GM18507 (cell line): ENCODE measurements at places on chromosomes 1 and 21.

DNA sequence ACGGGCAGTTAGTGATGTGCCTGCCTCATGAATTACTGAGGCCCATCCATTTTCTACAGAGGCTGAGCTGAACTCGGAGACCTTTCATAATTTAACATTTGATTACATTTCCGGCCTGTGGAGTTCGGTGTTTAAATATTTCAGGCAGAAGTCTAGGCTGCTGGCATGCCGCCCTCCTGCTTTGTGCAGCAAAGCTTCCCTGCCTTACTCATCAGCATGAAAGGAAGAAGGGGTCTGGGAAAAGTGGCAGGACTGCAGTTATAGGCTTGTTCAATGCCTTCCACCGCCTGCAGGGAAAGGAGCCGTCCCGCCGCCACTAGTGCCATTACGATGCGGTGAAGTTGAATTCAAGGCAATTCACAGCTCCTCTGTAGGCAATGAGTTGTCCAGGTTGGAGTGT lies 527.9 kb downstream of the NPHP4 start:
- DNase-seq: no peak

DNA sequence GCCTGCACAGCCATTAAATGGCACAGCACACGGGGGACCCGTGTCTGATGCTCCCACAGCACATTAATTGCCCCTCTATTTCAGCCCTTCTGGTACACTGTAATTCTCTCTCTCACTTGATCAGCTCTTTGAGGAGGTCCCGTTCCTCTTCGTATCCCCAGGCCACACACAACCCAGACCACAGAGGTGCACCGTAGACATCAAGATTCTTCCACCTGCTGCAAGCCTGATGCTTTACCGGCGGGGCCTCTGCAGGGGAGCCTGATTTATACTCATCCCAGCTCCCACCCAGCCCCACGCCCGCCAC lies 759 bp downstream of the SMYD3 start:
- DNase-seq: no peak

- DNase-seq: no peak
These were observed 29.0 kb upstream of the KDM4A start for GRCh38 chr1:43620956-43621355.

DNA sequence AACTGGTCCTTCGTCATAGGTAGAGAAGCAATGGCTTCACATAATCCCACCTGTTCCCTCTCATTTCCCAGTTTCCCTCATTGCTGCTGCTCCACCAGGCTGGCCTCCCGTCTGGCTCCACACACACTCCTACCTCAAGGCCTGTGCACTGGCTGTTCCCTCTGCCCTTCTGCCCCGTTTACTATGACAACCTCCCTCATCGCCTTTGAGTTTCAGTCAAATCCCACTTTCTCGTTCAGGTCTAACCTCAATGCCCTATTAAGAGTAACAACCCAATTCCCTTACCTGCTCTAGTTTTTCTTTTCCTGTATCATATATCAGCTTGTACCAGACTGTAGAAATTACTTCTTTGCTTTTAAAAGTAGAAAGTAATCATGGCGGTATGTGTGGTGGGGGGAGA lies 589.7 kb downstream of the SMYD3 start:
- no peak for DNase-seq

DNA sequence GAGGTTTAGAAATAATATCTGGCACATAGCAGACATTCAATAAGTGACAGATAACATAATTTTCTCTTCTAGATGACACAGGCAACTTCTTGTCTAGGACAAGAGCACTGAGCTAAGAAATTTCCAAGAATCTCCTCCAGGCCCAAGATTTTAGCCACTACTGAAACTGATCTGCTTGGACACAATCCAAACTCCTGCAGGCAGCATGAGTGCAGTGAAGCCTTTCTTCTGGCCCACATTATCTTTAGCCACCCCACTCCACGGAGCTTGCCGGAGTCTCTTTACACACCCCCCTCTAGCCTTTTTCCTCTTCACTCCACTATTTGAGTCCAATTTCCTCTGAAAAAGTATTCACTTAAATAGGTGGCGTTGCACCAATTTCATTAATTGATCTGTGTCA lies 142.9 kb upstream of the DUSP10 start:
- DNase-seq: no peak

DNA sequence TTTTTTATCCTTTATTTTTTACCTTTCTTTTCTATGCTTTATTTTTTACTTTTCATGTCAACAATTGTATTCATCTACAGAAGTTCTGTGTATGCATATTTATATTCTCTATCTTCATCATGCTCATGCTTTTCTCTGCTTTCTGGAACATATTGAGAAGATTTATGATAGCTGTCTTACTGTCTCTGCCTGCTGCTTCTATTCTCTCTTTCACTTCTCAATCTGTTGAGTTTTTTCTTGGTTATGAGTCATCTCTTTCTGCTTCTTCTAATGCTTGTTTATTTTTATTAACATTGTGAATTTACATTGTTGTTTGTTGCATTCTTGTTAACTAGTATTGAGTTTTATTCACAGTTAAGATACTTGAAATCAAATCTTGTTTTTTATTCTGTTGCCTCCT lies 22.6 kb downstream of the F5 start:
- DNase-seq: no peak

- no peak for DNase-seq
These were observed 21.3 kb upstream of the TLCD4 start for GRCh38 chr1:95095833-95096217.

DNA sequence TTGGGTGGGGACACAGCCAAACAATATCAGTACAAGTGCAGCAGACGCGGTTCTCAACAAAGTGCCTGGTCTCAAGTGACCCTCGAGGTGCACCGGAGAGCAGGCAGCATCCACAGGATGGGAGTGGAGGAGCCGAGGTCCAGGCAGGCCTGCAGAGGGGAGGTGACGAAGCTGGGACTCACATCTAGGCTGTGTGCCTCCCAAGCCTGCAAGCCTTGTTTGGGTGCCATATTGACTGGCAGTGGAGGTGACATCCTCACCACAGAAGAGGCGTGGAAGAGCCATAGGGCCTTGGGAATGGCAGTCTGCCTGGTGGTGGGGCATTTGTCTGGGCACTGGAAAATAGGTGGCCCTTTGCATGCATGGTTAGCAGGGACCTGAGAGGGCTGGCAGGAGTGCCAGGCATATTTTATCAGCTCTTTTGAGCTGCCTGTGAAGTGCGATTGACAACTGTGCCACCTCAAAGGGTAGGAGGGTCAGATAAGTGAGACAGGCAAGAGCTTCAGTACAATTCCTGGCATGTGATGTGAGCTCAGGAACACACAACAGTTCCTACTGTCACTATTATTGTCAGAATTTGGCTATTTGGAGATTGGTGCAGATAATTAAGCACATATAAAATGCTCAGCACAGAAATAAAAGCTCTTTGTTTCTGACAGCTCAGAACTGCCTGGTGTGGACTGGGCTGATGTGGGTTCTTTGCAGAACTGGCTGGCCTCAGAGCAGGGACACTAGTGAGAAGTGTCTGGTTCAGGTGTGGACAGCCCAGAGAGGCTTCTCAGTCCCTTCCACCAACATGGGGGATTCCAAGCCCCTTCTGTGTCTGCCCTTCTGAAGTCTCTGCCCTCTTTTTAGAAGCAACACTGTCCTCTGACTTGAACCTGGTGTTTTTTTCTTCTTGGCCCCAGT lies 347.6 kb upstream of the AJAP1 start:
- no peak for DNase-seq

- no peak for DNase-seq
These were observed 37.7 kb upstream of the IPO9 start for GRCh38 chr1:201791051-201791778.

- DNase-seq: no peak
These were observed 109.6 kb downstream of the PRDM2 start for GRCh38 chr1:13809461-13810159.
